ENCODE measurements at places on chromosomes 3 and 15.

DNA sequence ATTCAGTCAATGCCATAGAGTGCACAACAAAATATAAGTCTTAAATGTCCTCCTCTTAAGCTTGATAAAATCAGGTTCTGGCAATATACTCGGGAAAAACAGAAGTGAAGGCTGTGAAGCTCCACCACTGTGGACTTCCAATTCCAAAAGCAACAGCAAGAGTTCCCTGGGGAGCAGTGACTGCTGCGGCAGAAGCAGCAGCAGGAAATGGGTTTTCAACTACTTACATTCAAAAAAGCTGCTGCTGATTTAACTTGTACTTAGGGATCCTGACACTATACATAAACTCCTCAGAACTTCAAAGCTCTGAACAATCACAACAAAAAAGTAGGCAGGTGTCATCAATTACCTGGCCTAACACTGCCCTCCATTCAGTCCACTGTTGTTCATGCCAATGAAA, 4.7 kb downstream of the CEP152 start:
- no peak for DNase-seq

GRCh38 chr15:52039925-52040781, 21.1 kb downstream of the MAPK6 start:
- DNase-seq, result no peak

DNA sequence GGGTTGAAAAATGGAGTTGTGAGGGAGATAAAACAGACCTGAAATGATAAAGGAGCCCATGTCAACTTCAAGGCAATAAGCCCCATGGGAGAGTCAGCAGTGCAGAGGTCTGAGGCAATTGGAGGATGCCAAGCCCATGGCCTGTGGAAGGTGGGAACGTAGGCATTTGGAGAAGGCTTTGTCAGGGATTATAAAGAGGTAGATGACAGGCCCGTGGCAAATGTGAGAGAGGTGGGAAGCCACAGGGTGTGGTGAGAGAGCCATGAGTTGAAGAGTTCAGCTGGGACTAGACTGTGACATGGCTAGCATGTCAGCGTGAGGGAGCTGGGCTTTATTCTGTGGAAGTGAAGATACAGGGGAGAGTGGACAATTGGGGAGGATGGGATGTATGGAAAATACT, 35.4 kb downstream of the MFSD1 start:
- no peak for DNase-seq

- no peak for DNase-seq
These were observed 149.4 kb downstream of the LRRK1 start for GRCh38 chr15:101068523-101068960.

DNA sequence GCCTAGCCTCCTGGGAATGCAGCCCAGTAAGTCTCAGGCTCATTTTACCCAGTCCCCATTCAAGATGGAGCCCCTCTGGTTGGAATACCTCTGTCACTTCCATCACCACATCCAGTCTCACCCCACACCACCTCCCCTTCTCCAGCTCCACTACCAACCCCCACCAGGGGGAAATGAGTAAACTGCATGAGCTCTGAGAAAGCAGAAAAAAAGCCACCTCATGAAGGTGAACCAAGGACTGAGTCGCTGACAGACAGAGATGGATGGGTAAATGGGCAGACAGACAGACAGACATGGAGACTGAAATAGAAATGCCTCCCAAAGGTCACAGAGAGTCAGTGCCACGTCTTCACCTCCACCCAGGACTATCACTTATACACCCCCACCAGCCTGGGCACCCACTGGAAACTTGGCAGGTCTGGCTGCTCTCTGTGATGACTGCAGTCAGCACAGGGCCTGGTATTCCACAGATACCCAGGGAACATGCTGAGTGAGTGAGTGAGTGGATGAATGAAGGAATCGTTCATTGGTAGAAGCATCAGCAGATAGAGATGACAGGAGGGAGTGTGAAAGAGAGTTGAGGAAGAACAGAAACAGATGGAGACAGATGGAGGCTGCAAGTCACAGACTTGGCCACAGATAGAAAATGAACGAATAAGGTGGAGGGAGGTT, 4.9 kb upstream of the LOXL1 start:
- DNase-seq, result no peak

DNA sequence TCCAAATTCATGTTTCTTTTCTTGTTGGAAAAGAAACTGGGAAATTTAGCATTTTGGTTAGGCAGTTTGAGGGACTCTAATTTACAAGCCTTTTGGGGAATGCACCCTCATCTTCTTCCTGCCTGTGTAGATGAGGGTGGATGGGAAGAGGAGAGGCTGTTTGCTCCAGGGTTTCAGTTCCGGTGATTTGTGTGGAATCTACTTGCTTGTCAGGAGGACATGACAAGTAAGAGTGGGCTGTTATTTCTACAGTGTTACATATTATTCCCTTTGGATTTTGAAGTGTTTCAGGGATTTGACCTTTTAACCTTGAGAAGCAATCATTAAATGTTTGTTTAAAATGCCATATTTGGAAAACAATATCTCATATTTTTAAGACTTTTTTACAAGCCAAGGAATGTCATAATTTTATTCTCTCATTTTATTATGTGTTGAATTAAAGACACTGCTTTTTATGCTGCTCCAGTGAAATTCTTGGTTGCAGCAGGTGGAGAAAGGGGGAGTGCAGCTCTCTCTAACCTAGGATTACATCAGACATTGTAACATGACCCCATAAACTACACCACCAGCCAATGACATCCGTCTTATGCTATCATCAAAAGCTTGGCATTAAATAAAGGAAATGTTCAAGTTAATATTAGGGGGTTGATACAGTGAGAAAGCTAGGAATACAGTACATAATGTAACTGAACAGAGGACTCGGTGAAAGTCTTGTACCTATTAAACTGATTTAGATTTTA, 30.2 kb downstream of the PLAAT1 start:
- DNase-seq, result no peak

All from glomerular endothelial cell (primary cell).